Stimulated activated CD4-positive, alpha-beta T cell treated with anti-CD3 and anti-CD28 coated beads, Interleukin-1b, Interleukin-23, amount 100 ng/mL, for 1 hour (primary cell): ENCODE measurements at places on chromosomes 16 and 17.

- no peak for DNase-seq
Observed at GRCh38 chr17:69547947-69548346, 133.4 kb downstream of the MAP2K6 start.

DNA sequence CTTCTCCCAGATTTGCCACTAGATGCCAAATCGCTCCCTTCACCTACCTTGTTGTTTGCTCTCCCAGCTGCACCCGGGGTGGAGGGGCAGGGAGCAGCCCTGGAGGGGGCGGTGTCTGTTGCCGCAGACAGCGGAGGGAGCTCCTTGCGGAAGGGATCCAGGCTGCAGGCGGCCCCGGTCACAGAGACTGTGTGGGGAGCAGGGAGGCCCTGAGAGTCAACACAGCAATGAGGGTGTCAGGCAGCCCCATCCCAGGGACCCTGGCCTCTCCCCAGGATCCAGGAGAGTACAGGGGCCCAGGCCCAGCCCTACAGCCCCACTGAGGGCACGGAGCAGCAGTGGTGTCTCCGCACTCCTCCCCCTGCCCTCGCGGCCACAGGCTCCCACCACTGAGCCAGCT is 50.5 kb upstream of the CHMP6 start:
- DNase-seq = no peak

- DNase-seq = no peak
Observed at GRCh38 chr17:32493976-32494513, 7.3 kb downstream of the CDK5R1 start.

GRCh38 chr16:30574678-30575077 is 3.2 kb upstream of the ZNF688 start:
- DNase-seq = no peak

DNA sequence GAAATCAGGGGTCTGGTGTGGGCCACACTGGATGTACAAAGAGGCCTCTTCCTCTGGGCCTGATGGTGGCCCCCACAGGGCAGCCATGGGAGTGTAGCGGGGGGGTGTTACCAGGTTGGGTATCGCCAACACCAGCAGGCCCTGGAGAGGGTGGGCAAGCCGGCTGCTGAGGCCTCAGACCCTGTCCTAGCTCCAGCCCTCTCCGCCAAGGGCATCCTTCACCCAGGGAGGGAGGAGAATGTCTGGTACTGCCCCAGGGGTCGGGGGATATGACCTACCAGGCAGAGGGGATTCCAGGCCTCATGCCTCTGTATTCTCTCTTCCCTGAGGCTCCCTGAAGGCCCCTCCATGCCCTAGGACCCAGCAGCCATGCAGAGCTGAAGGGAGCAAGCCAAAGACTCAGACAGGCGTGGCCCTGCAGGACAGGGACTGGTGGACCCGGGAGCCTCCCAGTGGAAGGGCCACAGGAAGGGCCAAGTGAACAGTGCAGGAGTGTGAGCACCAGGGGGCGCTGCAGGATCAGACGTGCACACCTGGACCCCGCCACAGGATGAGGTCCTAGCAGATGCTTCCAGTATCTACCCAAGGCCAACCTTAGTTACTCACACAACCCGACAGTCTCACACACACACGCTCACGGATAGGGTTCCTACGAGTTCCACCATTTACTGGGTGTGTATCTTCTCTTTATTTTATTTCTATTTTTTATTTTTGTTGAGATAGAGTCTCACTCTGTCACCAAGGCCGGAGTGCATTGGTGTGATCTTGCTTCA is 10.9 kb upstream of the CES4A start:
- peak; percentile 74 for DNase-seq

DNA sequence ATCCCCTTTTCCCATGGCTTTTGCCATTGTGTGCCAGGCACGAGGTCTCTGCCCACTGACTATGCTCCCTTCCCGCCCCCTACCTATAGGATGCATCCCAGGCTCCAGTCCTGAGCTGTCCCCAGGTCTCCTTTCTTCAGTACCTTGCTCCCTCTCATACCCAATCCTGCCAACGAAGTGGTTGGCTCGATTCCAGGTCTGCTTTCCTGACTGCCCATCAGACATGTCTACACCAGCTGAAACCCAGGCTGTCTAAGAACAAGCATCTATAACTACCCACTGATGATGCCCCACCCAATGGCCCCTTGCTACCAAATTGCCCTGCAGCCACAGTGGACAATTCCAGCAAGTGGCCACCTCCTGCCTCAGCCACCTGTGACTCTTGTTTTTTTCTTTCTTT is 479.1 kb downstream of the SOX9 start:
- DNase-seq = no peak

GRCh38 chr16:89556750-89557689 is 3.5 kb upstream of the RPL13 start:
- peak; percentile 77 for DNase-seq

DNA sequence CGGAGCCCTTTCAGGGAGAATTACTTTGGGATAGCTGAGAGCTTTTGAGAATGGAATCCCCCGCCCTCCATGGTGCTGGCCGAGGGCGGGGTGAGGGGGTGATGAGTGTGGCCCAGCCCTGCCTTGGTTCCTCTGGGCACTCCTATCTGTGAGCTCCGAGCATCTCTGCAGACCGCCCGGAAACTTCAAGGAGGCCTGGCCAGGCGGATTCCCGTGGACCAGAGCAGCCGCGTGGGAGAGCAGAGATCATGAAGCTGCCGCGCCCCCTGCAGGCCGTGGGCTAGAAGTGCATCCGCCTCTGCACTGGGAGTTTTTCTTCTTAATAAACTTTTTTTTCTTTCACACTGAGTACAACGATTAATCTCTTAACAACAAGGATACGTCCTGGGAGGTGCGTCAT is 392.9 kb upstream of the EEF2KMT start:
- DNase-seq = no peak

DNA sequence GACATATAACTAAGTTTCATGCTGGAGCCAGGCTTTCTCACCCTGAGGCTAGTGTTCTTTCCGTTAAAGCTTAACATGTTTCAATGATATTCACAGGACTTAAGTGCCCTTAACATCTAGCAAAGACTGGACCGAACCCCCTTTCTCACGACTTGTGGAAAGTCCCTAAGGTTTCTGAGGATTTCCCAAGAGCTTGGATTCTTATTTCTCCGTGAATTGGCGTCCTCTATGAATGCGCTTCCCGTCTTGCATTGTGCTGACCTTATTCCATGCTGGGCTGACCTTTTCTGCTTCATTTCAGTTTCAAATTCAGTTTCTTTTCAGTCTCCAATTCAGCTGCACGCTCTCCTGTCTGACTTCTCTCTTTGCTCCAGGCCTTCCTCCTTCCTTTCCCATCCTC is 206.4 kb downstream of the HS3ST3A1 start:
- DNase-seq = no peak

- DNase-seq = no peak
Observed at GRCh38 chr16:12387786-12388185, 411.3 kb downstream of the SNX29 start.

- DNase-seq = no peak
Observed at GRCh38 chr17:45287526-45288500, 25.9 kb upstream of the SPATA32 start.

DNA sequence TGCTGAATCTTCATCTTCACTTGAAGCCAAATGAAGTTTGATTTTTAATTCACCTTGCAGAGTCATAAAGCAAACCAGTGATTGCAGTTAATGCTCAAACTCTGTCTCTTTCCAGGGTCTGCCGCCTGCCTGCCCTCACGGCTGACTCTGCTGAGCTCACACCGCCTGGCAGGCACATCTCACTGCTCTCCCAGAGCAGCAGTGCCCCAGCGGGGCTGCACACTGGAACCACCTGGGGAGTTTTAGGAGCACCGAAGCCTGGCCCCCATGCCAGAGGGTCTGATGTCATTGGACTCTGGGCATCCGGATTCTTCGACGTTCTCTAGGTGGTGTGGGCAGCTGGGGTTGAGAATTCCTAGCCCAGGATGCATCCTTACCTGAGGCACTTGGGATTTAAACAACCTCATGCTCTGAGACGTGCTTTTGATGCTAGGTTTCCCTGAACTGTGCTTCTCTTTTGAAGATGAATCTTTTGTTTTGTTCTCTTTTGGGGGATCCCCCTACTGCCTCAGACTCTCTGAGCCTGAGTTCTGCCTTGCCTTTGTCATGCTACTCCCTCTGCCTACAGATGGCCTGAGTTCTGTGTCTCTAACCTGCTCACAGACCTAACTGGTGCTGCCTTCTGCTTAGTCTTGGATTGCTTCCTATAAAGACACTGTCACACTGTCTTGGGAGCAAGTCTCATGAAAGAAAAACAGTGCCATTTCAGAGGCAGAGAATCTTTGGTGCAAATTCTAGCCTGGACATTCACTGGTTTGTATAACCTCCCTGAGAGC is 438.1 kb upstream of the CCL2 start:
- DNase-seq = no peak

DNA sequence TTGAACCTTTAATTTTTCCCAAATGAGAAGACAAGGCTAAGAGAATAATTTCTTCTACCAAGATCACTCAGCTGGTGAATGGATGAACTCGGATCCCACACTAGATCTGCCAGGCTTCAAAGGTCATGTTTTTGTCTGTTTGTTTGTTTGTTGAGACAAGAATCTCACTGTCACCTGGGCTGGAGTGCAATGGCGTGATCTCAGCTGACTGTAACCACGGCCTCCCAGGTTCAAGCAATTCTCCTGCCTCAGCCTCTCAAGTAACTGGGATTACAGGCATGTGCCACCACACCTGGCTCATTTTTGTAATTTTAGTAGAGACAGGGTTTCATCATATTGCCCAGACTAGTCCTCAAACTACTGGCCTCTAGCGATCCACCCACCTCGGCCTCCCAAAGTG is 6.6 kb downstream of the ZNF19 start:
- DNase-seq = no peak

DNA sequence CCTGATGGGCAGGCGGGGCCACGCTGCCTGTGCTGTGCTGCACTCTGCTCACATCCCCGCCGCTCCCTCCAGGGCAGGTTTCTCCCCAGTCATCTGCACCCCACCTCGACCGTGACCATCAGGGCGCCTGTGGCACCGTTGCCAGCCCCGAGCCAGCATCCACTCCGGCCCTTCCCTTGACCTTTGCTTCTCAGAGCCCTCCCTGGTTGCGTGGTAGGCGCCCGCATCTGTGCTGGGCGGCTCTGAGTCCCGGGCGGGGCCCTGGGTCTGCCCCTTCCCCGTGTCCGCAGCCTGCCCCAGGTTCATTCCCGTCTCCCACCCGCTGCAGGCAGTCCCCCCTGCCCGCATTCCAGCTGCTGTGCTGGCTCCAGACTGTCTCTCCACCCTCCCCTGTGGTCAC is 33.2 kb downstream of the ZNF750 start:
- DNase-seq = no peak

- no peak for DNase-seq
Observed at GRCh38 chr16:87575027-87575804, 27.1 kb upstream of the JPH3 start.
